ENCODE measurements at places on chromosomes 1 and 21.

GRCh38 chr1:45490121-45490625 lies 790 bp downstream of the TESK2 start:
- DNase-seq: no peak

- no peak for DNase-seq
Observed at GRCh38 chr1:182080040-182080439, 18.5 kb upstream of the ZNF648 start.

DNA sequence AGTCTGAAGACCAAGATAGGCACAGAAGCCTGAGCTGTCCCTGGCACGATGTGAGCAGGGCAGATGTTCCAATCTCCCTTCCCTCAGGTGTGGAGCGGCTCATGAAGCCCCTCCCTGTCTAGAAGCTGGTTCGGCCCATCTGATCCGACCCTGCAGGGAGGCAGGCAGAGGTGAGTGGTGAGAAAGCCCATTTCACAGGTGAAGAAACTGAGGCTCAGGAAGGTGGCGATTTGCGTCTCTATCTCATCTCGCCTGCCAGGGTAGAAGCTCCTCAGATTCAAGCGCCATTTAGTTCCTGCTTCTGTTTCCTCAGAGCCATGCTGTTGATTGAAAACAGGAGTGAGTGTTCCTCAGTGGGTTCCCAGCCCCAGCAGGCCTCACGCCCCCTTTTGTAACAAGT lies 16.9 kb upstream of the TENT5B start:
- no peak for DNase-seq

- no peak for DNase-seq
Observed at GRCh38 chr1:192892934-192893333, 84.1 kb downstream of the RGS2 start.

DNA sequence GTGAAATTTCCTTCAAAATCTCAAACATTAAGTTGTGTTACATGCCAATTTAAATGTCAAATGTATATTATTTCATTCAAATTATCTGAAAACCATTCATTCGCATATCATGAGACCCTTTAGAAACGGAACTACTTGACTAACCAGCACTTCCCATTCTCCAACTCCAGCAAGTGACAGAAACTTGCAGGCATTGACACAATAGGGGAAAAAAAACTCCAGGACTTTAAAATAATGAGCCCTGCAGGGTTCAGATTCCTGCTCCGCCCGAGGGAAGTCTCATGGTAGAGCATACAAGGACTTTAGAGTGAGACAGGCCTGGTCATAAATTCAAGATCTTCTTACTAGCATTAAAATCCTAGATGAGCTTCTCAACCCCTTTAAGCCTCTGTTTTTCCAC lies 138.9 kb downstream of the NR5A2 start:
- no peak for DNase-seq

- no peak for DNase-seq
Observed at GRCh38 chr1:231187571-231187970, 25.7 kb downstream of the TRIM67 start.

DNA sequence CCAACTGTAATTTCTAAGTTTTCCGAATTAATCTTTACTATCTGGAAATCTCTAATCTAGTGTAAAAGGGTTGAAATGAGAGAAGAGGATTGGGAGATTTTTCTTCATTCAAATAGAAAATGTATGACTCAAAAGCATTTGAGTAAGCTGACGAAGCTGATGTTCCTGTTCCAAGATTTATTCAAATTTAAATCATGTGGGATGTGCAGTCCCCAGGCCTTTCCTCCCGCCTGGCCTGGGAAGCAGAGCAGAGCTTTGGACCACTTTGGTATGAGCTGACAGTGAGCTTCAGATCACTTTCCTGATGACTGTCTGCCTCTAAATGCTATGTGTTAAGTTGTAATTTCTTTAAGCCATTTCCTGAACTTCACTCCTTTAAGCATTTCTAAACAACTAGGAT lies 192.0 kb downstream of the DHRS3 start:
- DNase-seq: peak; percentile 64

Data from fibroblast of upper back skin (primary cell).